ENCODE measurements at places on chromosomes 3 and 15.

GRCh38 chr15:20345401-20345958, 196.1 kb downstream of the GOLGA6L6 start:
- no peak for DNase-seq

DNA sequence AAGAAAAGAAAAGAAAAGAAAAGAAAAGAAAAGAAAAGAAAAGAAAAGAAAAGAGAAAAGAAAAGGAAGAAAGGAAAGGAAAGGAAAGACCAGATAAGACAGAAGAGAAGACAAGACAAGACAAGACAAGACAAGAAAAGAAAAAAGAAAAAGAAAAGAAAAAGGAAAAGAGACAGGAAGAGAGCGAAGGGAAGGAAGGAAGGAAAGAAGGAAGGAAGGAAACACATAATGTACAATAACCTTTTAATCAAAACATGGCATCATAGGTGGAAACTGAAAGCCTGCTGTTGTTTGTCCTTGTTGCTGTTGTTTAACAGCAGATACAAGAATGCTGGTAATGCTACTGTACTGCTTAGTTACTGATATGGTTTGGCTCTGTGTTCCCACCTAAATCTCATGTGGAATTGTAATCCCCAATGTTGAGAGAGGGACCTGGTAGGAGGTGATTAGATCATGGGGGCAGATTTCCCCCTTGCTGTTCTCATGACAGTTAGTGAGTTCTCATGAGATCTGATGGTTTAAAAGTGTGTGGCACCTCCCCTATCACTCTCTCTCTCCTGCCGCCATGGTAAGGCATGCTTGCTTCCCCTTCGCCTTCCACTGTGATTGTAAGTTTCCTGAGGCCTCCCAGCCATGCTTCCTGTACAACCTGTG, 67.3 kb downstream of the MCF2L2 start:
- no peak for DNase-seq

DNA sequence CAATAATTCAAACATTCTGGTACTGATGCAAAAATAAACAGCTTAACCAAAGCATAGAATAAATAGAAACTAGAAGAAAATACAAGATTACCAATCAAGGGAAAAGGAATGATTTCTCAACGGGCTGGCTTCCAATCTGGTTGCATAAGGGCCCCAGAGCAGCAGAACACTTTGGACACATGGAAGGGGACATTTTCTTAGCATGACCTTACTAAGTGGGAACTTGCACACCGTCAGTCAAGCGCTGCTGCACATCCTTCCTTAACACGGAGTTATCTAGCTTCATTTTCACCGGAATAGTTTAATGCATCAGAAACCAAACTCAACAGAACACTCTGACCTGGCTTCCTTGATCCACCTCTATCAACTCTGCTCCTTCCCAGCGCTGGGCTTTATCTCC, 388.5 kb downstream of the VPS13C start:
- DNase-seq = no peak

GRCh38 chr15:101501703-101502373, 12.3 kb upstream of the PCSK6 start:
- DNase-seq = no peak

DNA sequence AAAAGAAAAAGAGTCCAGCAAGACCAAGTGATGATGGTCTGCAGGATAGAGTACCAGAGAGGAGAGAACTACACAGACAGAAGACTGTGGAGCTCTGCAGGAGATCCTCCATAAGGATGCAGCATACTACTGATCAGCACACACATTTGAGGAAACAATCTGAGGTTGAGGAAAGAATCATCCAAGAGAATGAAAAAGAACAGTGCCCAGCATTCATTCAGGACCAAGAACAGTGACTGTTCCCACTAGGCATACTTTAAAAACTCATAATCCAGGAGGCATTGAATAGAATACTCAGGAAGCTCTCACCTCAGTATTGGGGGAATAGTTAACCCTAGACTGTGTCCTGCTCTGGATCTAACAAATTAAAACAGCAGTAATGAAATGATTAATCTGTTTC, 54.9 kb downstream of the THSD4 start:
- no peak for DNase-seq

GRCh38 chr15:82833362-82833682, 23.9 kb downstream of the WHAMM start:
- no peak for DNase-seq

- no peak for DNase-seq
Measured at GRCh38 chr15:82917249-82917648, 35.3 kb downstream of the HOMER2 start.

DNA sequence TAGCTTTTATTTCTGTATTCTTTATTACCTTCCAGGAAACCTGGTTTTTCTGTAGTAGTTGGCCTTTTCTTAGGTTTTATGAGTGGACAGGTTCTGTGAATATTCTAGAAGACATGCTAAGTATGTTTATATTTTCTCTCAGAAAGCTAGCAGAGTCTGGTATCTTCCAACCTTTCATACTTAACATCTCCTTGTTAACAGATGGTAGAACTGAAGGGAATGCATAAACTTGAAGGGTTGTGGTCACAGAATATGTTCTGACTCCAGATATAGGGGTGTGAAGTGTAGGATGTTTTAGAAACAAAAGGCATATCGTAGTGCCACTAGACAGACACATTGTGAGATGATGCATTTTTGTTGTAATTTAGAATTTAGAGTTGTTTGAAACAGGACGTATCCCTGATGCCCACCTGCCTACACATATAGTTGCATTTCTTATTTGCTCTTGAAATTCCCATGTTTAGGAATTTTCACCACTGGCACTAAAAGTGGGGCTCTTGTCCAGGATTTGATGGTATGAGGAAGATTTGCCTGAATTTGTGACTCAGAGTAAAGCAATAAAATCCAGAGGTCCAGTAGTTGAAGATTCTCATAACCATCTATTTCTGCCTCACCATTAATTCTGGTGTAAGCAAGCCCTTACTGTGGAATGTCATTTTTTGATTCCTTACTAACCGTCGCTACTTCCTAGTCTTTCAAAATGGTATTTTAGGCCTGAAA, 274.5 kb downstream of the FEZF2 start:
- DNase-seq = no peak

DNA sequence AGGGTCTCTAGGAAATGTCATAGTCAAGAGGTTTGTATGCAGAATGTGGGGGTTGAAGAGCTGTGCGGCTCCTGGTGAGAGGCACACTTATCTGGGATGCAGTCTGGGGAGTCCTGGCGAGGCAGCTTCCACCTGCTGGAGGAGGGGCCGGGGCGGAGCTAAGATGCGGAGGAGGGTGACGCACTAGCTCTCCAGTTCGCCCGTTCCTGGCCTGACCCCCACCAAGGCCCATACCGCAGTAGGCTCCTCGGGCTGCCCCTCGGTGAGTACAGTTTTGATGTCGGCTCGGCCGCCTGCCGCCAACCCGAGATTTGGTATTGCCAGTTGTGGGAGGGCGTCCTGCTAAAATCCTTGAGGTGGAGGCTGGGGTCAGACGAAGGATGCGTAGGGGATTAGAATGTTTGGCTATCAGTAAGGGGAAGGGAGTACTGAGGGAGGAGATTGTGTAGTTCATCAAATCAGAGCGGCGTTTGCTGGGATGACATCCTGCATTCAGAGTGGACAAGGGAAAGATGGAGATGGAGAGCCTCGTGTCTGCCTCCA, at the start of gene SCG5:
SCG5 (plus strand) TSS at position 194 of the 543 bp plus-strand sequence. CDS start 1,883 bp downstream, outside the sequence.
- peak; percentile 88 for DNase-seq

DNA sequence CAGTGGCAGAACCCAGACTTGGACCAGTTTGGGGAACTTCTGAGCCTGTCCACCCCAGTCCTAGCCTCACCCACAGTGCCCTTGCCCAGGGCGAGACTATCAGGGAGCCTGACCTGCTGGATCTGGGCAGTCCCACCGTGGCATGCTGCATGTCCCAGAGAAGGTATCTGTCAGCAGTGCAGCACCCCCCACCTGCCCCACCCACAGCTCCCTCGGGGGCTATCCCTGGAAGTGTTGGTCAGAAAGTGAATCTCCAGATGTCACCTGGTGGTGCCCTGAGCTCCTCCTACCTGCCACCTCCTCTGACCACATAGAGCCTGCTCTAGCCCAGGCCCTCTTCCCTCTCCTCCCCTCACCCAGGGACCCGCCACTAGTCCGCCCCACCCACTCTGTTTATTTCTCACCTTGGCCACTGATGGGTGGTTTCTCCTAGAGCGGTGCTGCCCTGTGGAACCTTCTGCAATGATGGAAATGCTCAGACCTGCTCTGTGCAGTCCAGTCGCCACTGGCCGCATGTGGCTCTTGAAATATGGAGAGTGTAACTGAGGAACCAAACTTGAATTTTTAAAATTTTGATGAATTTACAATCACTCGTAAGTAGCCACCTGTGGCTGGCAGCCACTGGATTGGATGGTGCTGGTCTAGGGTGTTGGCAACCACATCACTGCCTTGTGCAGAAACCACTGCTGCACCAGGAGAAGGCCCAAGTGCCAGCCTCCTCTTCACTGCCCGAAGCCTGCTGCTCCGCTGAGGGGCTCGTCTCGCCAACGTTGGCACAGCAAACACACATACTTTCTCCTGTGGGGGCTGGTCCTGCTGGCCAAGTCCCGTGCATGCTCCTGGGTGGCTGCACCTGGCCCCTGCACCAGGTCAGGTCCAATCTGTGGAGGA, 13.1 kb downstream of the HDAC11 start:
- no peak for DNase-seq

DNA sequence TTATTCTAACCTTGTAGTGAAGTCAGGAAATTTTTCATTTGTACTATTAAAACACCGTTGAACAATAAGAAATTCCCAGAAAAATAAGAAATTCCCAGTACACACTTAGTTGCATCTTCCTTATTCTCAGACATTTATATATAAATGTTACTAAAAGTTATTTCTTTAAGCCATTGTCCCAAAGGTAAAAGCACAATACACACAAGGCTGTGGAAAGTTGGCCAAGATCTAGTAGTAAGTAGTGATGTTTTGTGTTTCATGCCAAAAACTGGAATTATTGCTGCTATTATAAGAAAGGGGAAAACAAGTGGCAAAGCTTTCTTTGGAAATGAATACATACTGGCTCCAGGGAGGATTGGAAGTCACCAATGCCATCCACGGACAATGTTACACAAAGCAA, 802.5 kb upstream of the DPPA4 start:
- peak; percentile 82 for DNase-seq

DNA sequence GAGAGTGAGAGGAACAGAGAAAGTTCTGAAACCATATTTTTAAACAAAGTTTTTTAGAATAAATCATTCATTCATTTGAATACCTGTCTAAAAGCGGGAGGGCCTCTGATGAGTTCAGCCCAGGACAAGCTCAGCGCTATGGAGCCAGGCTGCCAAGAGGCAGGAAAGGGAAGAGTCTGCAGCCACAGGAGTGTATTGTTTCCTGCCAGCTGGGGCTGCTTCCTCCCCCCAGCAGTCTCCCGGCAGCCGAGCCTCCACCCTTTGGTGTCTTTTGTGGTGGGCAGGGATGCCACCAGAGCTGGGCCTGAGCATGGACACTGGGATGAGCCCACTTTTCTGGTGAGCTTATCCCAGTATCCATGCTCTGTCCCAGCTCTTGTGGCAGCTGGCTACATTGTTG, 199.5 kb upstream of the TPRG1 start:
- no peak for DNase-seq

GRCh38 chr3:192212979-192213378, 514.4 kb downstream of the FGF12 start:
- no peak for DNase-seq

- DNase-seq = no peak
Measured at GRCh38 chr3:121988146-121988545, 33.9 kb downstream of the ILDR1 start.

GRCh38 chr3:184075901-184076300, 21.0 kb upstream of the HTR3E start:
- DNase-seq = no peak

DNA sequence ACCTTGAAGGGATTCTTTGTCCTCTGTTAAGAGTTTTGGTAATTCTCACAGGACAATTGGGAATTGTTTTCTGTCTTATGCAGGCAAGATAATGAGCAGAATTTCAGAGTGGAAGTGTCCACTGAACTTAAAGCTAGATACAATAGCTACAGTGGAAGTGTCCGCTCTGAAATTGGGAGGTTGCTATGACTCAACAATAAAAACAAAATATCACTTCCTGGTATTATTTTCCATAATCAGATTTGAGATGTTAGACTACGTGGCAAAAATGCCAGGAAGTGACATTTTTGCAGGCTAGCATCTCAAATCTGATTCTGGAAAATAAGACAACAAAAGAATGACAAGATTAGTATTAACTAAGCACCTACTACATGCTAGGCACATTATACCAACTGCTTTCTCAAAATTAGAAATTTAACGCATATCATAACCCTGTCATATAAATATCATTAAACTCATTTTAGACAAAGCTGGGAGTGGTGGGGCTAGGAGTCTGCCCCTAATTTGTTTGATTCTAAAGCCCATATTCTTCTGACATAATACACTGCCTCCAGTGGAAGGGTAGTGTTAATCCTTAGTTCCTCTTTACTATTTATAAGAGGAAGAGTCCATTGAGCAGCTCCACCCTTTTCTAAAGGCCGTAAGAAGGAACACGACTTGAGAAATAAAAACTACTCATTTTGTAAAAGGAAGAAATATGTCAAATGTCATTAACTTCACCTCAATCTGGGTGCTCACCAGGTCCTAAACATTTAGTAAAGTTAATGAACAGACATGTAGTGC, 266.9 kb upstream of the STT3B start:
- DNase-seq = peak; percentile 10

- DNase-seq = no peak
Measured at GRCh38 chr3:71195492-71195891, 388.0 kb downstream of the FOXP1 start.

- peak; percentile 75 for DNase-seq
Measured at GRCh38 chr15:81087066-81087465, 47.0 kb upstream of the CFAP161 start.

GRCh38 chr15:83158393-83158792, 49.2 kb downstream of the HDGFL3 start:
- no peak for DNase-seq

All from muscle of leg (tissue), 16 donors.